AG10803 (cell line): ENCODE measurements at places on chromosomes 2 and 18.

GRCh38 chr18:68839701-68840100, 41.8 kb downstream of the CCDC102B start:
- no peak for DNase-seq

DNA sequence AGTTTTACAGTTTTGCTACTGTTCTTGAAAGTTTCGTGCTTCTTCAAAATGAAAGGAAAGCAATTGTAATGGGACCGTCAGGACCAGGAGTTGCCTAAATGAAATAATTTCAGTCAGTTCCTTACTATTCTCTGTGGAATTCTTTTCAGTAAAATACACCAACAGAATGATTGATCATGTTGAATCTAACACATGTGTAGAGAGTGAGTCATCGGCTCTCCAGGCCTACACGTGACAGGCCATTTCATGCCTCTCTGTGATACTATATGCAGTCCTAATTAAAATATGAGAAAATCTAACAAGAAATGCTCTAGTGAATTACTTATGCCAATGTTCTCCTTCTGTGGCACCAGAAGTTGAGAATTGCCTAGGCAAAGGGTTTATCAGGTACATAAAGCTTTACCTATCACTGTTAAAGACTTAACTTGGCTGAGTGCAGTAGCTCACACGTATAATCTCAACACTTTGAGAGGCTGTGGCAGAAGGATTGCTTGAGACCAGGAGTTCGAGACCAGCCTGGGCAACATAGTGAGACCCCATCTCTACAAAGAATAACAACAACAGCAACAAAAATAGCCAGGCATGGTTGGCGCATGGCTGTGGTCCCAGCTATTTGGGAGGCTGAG, 199.4 kb downstream of the LRRTM1 start:
- DNase-seq, result peak; percentile 56

DNA sequence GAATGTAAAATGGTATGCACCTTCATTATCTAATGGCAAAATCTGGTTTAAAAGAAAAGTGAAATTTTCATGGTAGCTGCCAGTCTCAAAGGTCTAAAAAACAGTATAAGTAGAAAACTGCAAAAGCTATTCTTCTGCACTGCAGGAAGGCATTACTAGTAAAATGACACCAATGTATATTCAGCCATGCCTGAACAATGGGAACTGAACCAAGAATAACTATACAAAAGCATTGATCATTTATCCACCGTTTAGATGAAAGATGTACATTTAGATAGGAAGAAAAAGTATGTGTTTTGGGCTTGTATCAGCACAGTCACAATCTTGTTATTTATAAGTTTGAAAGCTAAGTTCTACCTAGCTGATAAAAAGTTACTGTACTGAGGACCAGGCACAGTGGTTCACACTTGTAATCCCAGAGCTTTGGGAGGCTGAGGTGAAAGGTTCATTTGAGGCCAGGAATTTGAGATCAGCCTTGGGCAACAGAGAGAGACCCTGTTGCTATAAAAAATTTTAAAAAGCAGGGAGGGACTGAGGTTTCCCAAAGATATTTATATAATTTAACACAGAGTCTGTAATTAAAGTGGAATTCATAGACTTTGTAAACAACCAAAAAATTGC, 163.1 kb upstream of the WDSUB1 start:
- DNase-seq, result no peak

- DNase-seq, result no peak
Observed at GRCh38 chr18:48573632-48574283, 34.9 kb downstream of the CTIF start.

DNA sequence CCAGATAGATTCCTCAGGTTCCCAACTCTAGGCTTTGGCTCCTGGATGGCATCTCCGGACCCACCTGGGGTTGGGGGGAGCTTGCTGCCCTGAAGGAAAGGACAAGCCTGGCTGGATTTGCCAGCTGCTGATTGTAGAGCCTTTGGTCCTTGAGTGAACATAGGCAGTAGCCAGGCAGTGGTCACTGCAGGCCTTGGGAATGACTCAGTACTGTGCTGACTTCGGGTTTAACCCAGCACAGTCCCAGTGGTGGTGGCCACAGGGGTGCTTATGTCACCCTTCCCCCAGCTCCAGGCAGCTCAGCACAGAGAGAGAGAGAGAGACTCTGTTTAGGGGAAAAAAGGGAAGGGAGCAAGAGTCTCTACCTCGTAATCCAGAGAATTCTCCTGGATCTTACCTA, 27.7 kb upstream of the ACTR2 start:
- DNase-seq, result peak; percentile 36

DNA sequence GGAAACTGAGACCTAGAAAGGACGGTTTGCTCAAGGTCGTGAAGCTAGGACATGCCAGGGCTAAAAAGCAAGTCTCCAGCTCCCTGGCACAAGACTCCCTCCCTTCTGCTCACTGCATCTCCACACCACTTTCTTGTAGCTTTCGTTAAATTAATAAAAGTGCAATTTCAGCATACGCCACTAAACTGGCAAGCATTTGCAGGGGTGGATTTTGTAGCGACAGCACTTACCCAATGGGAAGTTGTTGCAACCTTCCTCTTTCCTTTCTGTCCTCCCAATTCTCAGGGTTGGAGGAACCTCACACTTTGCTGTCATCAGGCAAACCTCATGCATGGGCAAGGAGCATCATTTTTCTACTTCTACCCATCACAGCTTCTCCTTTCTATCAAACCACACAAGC, 7.4 kb upstream of the RHOB start:
- no peak for DNase-seq

GRCh38 chr2:125424266-125424785, 1231.6 kb upstream of the GYPC start:
- no peak for DNase-seq

DNA sequence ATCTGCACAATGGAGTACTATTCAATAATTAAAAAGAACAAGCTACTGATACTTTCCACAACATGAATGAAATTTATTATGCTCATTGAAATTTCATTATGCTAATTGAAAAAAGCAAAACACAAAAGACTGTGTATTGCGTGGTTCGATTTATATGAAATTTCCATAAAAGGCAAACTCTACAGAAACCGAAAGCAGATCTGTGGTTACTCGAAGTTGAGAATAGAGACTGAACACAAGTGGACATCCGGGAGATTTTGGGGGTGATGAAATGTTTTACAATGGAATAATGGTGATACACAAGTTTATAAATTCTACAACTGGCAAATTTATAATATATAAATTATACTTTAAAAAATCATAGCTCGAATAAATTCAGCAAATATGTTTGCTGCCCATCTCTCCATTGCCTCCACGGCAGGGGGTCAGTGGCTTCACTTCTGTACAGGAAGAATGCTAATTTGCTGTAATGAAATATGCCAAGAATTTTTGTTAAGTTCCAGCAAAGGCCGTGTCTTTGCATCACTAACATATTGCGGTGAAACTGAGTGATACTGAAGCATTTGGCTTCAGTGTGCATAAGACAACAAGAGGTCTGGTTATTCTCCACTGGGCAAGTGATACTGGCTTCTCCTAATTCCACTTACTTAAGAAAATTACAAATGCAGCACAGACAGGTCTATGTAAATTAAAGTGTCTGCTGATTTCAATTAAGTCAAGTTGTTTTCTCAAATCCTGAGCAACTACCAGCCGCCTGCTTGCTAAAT, 96.7 kb downstream of the TMEM163 start:
- DNase-seq, result no peak

DNA sequence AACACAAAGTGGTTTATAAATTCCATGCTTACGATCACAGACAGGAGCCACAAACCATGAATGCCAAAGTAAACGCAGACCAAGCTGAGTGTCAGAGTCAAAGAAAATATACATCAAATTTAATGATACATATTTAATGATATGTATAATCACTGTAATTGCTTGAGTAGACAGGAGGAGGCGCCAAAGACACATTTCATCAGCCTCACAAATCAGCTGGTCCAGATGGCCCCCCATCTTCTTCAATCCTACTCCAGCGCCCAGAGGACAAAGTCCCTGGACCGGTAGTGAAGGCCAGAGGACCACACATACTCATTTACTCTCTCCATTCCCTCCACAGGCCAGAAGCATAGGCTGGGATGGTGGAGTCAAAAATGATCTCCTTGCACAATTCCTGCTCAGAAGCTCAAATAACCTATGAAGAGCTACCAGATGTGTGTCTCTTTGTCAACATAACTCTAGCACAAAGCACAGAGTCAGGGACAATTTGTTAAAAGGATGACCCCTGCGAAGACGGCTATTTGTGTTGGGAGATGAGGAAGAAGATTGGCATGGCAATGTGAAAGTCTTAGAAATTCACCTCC, 149.3 kb upstream of the PGAP1 start:
- DNase-seq, result no peak

DNA sequence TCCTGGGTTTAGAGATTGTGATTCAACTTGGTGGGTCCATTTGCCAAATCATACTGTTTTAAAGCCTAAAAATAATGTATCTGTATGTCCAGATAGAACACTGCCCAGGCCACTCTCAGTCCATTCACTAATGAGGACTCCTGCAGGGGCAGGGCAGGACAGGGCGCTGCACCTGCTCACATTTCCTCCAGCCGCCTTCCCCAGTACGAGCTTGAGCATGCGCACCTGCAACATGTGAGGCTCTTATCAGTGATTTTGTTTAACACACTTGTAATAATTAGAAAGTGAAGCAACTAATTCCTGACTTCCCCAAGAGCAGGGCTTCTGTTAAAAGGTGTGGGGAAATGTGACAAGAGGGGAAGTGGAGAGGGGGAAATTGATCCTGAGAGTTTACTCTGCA, 89.7 kb downstream of the AFF3 start:
- DNase-seq, result no peak

GRCh38 chr2:49515996-49516782, 361.9 kb upstream of the FSHR start:
- no peak for DNase-seq

- DNase-seq, result peak; percentile 91
Observed at GRCh38 chr2:28390746-28391563, 1.7 kb upstream of the FOSL2 start.

DNA sequence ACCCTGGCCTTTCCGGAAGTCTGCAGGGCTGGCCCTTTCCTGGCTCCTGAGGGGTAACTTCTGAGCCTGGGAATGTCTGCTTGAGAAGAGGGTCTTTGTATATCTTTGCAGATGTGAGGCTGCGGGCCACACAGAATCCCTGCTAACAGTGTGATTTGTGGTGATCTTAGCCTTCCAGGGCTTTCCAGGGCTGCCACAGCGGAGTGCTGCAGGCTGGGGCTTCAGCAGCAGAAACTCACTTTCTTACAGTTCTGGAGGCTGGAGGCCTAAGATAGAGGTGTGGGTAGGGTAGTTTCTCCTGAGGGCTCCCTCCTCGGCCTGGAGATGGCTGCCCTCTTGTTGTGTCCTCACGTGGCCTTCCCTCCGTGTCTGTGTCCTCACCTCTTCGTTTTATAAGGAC, 294.7 kb upstream of the HS6ST1 start:
- DNase-seq, result no peak
